Vagina (tissue), 2 donors: ENCODE measurements at places on chromosomes 1 and 21.

GRCh38 chr1:81800695-81801650 is at the start of gene ADGRL2:
Gene ADGRL2 (plus strand): TSS chr1:81800934. CDS start chr1:81836985, 36,051 bp downstream.
- peak; percentile 96 for DNase-seq

GRCh38 chr1:42739753-42740700 is at the start of gene CLDN19:
Gene CLDN19 (minus strand): TSS chr1:42740236. CDS start chr1:42740063, 173 bp downstream.
- DNase-seq, result no peak

DNA sequence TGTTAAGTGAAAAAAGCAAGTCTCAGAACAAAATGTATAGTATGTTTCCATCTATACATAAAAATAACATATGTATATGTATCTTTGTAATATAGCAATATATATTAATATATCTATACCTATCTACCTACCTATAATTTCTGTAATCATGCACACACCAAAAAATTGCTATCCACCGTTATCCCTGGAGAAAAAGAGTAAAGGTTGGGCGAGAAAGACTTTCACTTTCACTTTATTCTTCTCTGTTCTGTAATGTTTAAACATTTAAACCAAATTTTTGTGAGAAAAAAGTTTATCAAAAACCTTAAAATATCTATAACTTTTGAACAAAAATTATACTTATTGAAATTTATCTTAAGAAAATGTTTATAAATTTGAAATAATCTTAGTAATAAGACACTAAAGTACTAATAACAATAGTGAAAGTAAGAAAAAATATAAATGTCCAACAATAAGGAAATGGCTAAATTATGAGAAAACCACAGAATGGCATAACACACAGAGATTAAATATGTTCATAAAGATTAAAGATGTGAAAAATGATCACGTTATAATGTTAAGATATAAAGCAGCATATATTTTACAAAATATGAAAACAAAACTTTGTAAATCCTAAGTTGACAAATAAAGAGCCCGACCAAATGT is 74.0 kb upstream of the LRRC53 start:
- DNase-seq, result no peak

DNA sequence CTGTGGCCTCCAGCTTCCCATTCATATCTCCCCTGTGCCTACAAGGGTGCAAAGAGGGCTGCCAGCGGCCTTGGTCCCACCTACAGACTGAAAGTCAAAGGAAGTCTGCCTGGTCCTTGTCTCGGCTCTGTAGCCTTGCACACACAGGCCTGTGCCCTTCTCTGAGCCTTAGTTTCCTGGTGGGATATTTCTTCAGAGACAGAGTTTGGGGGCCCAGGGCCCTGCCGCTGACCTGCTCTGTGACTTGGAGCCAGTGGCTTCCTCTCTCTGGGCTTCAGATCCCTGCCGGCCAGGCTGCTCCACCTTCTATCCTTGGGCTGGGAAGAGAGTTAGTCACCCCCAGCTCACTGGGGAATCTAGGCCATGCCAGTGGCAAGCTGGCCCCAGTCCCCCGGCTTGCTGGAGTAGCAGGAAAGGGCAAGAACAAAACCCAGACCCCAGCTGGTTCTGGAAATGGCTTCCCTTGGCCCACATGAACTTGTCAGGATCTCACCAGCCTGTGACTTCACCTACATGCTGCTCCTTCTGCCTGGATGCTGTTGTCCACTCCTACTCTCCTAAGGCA is 1.0 kb upstream of the TMEM61 start:
- DNase-seq, result no peak

- no peak for DNase-seq
Measured at GRCh38 chr1:201903135-201903534, 14.4 kb downstream of the SHISA4 start.

- DNase-seq, result no peak
Measured at GRCh38 chr1:182149411-182149965, 88.0 kb upstream of the ZNF648 start.

GRCh38 chr1:4595341-4596225 is 58.8 kb upstream of the AJAP1 start:
- peak; percentile 84 for DNase-seq

DNA sequence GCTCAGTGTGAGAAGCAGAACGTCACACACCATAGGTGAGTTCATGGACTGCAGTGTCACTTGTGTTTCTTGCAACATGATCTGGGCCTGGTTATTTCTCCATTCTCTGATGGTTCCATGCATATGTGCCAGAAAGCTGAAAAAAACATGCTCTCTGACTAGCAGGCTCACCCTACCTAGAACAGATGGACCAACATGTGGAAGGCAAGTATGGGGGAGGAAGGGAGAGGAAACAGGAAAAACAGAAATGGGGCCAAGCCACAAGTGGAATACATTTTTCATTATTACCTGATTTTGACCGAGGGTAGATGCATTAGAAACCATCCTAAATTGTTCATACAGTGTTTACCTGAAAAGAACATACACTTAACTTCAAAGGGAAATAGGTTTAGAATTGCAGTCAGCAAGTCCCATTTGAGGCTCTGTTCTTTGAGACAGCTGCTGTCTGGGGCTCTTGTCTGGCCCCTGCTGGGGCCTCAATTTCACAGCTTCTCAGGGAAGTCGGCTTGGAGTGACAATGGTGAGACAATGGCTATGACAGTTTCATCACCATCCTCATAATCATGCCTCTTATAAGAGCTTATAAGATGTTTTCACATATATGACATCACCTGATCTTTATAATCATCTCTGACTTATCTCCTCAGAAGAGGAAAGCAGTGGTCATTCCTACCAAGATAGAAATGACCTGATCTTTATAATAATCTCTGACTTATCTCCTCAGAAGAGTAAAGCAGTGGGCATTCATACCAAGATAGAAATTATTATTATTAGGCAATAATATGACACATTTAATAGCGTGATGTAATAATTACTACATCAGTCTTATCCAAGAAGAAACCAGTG is 327.3 kb downstream of the SIPA1L2 start:
- DNase-seq, result no peak

DNA sequence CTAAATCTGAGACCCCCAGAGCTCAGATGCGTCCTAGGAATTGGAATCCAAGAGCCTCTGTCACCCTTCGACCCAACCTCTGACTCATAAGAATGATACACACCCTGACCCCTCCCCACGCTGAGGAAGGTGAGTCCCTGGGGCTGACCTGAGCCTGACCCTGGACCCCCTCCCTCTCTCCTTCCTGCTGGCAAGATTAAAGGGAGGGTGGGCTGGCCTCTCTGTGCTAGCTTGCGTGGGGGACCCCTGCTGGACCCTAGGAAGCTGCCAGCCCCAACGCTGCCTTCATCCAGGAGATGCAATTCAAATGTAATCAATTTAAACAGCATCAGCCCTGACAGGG is 627 bp downstream of the PLEKHA6 start:
- no peak for DNase-seq

DNA sequence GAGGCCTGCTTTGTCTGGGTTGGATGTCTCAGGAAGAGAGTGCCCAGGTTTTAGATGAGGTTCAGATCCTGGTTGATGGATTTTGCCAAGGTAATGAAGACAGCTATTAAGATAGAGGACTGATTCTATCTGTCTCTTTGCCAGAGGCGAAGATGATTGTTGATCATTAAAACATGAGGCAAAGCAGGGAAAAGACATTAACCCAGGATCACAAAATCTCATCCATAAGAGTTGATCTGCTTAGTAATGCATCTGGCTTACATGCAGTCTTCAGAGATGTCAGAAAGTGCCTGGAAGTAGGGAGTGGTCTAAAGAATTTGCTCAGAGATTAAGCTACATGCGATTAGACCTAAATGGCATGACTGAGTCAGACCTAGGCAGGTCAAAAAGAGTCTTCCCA is 229.6 kb upstream of the PLD5 start:
- no peak for DNase-seq

GRCh38 chr1:226993814-226994585 is 53.9 kb downstream of the COQ8A start:
- DNase-seq, result no peak
